ENCODE measurements at places on chromosomes 4 and X.

GRCh38 chrX:7261672-7262332 is 113.8 kb upstream of the PUDP start:
- no peak for DNase-seq

- DNase-seq = no peak
These were observed 49.4 kb upstream of the CHRNA9 start for GRCh38 chr4:40285692-40286091.

DNA sequence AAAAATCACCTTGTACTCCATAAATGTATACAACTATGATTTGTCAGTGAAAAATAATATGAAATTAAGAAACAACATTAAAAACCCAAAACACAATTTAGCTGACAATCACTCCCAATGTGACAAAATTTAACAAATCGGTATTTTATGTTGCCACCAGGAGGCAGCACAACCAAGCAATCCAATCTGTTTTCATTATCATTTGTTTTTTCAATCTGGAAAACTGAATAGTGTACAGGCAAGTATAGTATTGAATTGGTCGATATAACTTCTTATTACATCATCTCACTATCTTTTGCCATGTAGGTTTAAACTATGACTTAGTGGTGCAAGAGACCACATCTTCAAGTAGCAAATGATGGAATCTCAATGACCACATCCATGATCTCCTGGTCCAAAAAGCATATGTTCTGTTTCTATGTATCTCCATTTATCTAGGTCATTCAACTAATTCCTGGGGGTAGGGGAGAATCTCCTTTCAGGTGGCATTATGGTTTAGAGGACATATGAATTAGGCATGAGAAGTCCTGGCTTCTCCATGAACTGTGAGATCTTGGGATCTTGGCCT is 112.9 kb upstream of the AGA start:
- no peak for DNase-seq

DNA sequence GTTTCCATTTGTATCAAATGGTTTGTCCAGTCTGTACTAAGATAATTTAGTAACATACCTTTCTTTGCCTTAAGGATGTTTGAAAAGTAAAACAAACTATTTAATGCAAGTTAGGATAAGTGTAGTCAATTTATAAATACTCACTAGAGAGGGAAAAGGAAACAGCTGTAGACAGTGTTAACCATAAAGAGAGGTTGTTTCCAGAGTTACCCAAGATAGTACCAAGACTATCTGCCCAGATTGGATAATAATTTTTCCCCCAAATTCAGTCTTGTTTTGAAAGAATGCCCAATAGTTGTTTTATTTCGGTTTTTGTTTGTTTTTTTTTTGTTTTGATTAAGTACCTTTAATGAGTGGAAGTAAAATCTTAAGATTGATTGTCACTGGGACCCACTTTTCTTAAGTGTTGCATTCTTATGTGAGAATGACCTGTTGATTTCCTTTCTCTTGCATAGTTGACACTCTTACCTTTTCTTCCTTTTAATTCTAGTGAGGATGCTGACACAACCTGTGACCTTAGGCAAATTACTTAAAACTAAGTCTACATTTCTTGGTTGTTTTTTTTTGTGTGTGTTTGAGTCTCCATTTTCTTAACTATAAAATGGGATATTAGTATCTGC is 12.8 kb downstream of the AFF1 start:
- DNase-seq = no peak

All from CD4-positive, alpha-beta T cell treated with Interleukin-6 at 100 ng/mL for 8 hours (primary cell).